Thoracic aorta (tissue), 2 donors: ENCODE measurements at places on chromosomes 16 and 17.
A peak's percentile ranks its signal among the peaks of the same experiment; 100 is the strongest.

GRCh38 chr16:7921345-7921744, 588.7 kb downstream of the RBFOX1 start:
- H3K27ac ChIP-seq: no peak overlapping the region
- H3K27me3 ChIP-seq: no peaks in the 10 kb centered on the region

GRCh38 chr17:4935650-4936049, 3.6 kb downstream of the GP1BA start:
- no peak overlapping the region for H3K4me3 ChIP-seq
- H3K4me1 ChIP-seq: peaks cover 9% of the 10 kb centered on the region
- H3K27me3 ChIP-seq: no peaks in the 10 kb centered on the region
- no peak for DNase-seq
- no peak overlapping the region for H3K27ac ChIP-seq

DNA sequence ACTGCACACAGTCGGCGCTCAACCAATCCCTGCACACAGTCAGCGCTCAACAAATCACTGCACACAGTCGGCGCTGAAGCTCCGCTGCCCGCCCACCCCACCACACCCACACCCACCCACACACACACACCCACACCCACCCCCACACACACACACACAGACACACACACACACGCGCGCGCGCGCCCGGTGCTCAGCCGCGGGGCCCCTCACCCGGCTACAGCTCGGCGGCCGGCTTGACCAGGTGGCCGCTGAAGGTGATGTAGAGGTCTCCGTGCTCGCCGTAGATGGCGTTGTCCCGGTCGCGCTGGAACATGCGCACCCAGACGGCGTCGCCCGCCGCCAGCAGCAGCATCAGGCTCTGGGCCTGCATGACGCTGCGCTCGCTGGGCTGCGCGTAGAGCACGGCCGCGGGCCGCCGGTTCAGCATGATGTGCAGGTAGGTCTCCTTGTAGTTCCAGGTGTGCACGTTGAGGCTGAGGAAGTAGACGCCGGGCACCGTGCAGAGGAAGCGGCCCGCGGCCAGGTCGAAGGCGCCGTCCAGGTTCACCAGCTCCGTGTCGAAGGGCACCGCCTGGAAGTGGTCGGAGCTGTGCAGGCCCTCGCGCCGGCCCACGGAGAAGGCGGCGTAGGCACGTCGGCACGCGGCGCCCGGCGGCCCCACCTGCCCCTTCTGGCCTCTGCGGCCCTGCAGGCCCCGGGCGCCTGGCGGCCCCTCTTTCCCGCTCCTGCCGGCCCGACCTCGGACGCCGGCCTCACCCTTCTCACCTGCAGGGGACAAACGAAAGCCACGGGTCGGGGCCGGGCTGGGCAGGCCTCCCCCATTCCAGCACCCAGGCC, 2.5 kb downstream of the C1QTNF8 start:
- H3K4me1 ChIP-seq: peaks cover 76% of the 10 kb centered on the region
- DNase-seq: no peak
- no peaks in the 10 kb centered on the region for H3K27me3 ChIP-seq

DNA sequence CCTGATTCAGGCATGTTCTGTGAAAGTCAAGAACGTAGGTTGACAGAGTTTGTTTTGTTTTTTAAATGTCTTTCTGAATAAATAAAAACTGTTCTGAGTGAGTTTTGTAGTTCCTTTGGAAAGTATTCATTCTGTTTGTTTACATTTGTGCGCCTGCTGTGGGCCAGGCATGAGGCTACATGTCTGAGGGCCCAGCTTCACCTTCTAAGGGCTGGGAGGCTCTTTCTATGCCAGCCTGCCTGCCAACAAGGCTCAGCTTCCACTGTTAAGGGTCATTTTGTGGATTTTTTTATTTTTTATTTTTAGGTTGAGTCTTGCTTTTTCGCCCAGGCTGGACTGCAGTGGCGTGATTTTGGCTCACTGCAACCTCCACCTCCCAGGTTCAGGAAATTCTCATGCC, 6.1 kb downstream of the WWOX start:
- no peaks in the 10 kb centered on the region for H3K36me3 ChIP-seq
- peaks cover 3% of the 10 kb centered on the region for H3K4me1 ChIP-seq
- H3K27ac ChIP-seq: peak overlapping the region; percentile 56
- H3K4me3 ChIP-seq: no peak overlapping the region
- no peak for DNase-seq

GRCh38 chr16:9328411-9328810, 237.0 kb downstream of the HAPSTR1 start:
- no peak overlapping the region for H3K4me3 ChIP-seq
- no peak for DNase-seq
- H3K36me3 ChIP-seq: no peaks in the 10 kb centered on the region
- H3K27ac ChIP-seq: no peak overlapping the region
- peaks cover 33% of the 10 kb centered on the region for H3K4me1 ChIP-seq

DNA sequence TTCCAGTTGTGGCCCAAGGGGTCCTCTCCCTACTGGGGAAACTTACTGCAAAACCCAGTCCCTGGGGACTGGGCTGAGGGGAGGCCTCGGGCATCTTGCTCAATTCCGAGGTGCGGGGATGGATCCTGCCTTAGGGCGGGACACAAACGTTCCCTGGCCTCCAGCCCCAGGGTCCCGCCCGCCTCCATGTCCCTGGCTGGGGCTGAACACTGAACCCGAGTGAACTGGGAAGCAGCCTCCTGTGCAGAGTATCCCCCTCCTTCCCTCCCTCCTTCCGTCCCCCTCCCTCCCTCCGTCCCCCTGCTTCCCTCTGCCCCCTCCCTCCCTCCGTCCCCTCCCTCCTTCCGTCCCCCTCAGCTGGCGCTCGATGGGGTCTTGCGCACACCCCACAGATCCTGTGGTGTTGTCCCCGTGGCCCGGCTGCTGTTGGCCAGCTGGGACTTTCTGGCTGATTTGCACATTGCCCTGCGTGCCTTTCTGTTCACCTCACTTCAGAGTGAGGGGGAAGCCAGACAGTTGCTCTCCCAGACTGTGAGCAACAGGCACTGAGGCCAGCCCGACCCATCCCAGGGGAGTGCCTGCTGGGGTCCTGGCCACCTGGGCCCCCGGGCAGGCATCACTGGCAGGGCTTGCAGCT, 5.5 kb downstream of the TRAF7 start:
- DNase-seq: no peak
- no peaks in the 10 kb centered on the region for H3K36me3 ChIP-seq
- H3K4me3 ChIP-seq: no peak overlapping the region
- peaks cover 48% of the 10 kb centered on the region for H3K4me1 ChIP-seq
- H3K27ac ChIP-seq: no peak overlapping the region
- no peaks in the 10 kb centered on the region for H3K27me3 ChIP-seq

DNA sequence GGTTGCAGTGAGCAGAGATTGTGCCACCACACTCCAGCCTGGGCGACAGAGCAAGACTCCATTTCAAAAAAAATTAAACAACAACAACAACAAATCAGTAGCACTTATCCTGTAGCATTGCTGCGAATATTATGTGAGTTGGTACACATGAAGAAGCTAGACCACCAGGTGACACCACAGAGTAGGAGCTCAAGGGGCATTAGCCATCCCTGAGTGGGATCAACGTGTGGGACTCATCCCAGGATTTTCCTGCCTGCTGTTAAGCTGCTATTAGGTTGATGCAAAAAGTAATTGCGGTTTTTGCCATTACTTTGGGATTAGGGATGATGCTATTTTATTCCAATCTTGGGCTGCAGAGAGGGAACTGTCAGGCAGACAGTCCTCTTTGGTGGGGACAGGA, 47.2 kb downstream of the OTOA start:
- no peak overlapping the region for H3K4me3 ChIP-seq
- no peak for DNase-seq
- no peaks in the 10 kb centered on the region for H3K36me3 ChIP-seq
- no peaks in the 10 kb centered on the region for H3K27me3 ChIP-seq
- no peaks in the 10 kb centered on the region for H3K4me1 ChIP-seq

- H3K4me1 ChIP-seq: peaks cover 20% of the 10 kb centered on the region
- no peak for DNase-seq
- no peaks in the 10 kb centered on the region for H3K36me3 ChIP-seq
These were observed 248.0 kb upstream of the GSE1 start for GRCh38 chr16:85365120-85365519.

DNA sequence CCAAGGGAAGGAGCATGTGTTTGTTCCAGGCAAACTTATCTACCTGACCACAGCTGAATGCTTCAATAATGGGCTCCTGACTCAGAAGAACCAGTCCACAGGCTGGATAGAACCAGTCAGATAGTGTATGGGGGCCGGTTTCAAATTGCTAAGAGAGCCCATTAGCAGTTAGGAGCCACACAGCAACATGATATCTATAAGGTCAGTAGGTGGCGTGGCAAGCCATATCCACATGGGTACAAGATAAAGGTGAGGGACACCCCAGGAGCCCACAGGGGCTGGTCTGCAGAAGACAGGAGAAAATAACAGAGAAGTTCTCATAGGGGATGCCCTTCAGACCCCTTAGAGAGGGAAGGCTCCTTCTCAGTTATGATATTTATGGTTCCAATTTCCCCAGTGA, 31.6 kb upstream of the CDRT15 start:
- DNase-seq: no peak
- no peak overlapping the region for H3K27ac ChIP-seq
- no peaks in the 10 kb centered on the region for H3K36me3 ChIP-seq
- H3K4me3 ChIP-seq: no peak overlapping the region

DNA sequence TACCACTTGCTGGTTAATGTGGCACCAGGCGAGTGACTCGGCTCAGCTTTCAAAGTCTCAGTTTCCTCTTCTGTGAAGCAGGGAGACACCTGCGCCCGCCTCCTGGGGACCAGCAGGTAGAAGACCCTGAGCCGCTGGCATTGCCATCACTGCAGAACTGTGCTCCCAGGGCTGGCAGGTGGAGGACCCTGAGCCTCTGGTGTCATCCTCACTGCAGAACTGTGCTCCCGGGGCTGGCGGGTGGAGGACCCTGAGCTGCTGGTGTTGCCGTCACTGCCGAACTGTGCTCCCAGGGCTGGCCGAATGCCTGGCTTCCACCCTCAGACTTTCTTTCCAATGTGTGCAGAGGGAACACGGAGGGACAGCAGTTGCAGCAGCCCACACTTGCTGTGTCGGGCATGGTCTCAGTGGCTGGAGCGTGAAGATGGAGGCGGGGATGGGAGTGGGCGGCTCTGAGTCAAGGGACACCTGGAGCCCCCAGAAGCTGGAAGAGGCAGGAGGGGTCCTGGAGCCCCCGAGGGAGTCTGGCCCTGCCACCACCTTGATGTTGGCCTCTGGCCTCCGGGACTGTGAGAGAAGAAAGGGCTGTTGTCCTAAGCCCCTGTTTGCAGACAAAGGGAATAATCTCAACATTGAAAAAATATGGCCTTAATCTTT, 75.8 kb upstream of the METTL9 start:
- H3K4me3 ChIP-seq: no peak overlapping the region
- H3K4me1 ChIP-seq: no peaks in the 10 kb centered on the region
- H3K27me3 ChIP-seq: no peaks in the 10 kb centered on the region
- H3K36me3 ChIP-seq: no peaks in the 10 kb centered on the region
- no peak for DNase-seq
- H3K27ac ChIP-seq: no peak overlapping the region

DNA sequence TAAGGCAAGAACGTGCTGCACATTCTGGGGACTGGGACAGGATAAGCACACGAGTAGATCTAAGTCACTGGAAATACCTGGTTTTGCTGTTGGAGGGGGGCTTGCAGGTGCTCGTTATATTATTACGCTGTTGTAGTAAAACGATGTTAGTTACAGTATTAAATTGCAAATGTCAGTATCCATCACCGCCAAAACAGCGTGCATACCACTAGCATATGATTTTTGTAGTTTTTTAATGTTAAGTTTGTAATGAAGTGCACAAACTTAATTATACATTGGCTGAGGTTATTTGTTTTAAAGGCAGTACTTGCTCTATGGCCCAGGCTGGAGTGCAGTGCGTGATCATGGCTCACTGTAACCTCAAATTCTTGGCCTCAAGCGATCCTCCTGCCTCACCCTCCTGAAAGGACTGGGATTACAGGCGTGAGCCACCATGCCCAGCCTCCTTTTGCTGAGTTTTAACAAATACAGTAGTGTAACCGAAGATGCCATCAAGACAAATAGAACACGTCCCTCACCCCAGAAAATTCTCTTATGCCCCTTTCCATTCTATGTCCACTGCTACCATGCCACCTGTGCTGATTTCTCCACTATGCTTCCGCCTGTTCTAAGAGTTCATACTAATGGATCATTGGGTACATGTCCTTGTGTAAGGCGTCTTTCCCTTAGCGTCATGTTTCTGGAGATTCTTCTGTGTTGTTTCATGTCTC, 20.7 kb upstream of the CSNK1D start:
- no peak overlapping the region for H3K4me3 ChIP-seq
- peak overlapping the region; percentile 9 for H3K27ac ChIP-seq
- no peak for DNase-seq
- peaks cover 14% of the 10 kb centered on the region for H3K4me1 ChIP-seq
- H3K27me3 ChIP-seq: no peaks in the 10 kb centered on the region

- H3K27me3 ChIP-seq: no peaks in the 10 kb centered on the region
- H3K4me3 ChIP-seq: no peak overlapping the region
- H3K36me3 ChIP-seq: no peaks in the 10 kb centered on the region
- no peaks in the 10 kb centered on the region for H3K4me1 ChIP-seq
- no peak overlapping the region for H3K27ac ChIP-seq
These were observed 325.4 kb downstream of the ZFHX3 start for GRCh38 chr16:72722552-72722951.

GRCh38 chr17:15663691-15664090, 20.4 kb downstream of the TRIM16 start:
- no peaks in the 10 kb centered on the region for H3K4me1 ChIP-seq
- no peaks in the 10 kb centered on the region for H3K27me3 ChIP-seq
- H3K36me3 ChIP-seq: no peaks in the 10 kb centered on the region

DNA sequence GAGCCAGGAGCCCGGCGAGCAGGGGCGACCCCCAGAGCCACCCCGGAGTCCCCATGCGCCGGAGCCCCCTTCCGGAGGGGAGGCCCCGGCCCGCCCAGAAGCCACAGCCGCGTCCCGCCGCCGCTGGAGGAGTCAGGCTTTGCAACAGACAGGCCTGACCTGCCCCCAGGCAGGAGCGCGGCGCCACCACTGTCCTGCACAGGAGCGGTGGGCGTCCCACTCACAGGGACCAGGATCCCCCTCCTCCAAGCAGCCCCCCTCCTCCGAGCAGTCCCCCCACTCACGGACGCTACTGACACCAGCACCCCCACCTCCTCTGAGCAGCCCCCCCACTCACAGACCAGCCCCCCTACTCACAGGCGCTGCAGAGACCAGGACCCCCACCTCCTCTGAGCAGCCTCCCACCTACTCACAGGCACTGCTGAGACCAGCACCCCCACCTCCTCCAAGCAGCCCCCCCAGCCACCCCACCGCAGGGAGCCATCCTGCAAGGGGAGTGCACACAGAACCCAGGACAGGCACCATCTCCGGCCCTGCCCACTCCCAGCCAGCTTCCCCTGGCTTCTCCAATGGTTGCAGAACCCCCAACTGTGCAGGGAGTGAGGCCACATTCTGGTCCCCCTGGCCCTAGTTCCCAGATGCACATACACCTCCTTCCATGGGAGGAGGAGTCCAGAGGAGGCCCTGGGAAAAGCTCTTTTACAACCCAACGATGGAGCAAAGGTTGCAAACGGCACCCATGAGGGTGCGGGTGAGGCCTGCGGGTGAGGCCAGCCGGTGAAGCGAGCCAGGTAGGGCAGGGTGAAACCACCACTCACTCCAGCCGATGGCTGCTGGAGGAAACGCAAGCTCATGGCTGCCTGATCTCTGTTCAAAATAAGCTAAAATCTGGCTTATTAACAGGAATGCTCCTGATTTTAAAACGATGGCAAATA, 69.9 kb downstream of the ABR start:
- H3K36me3 ChIP-seq: no peaks in the 10 kb centered on the region
- H3K4me1 ChIP-seq: peaks cover 90% of the 10 kb centered on the region
- H3K27me3 ChIP-seq: no peaks in the 10 kb centered on the region
- DNase-seq: no peak

- H3K4me3 ChIP-seq: no peak overlapping the region
- no peaks in the 10 kb centered on the region for H3K4me1 ChIP-seq
- no peak overlapping the region for H3K27ac ChIP-seq
- H3K36me3 ChIP-seq: no peaks in the 10 kb centered on the region
- no peaks in the 10 kb centered on the region for H3K27me3 ChIP-seq
These were observed 360.8 kb downstream of the C16orf95 start for GRCh38 chr16:86956437-86956836.
